ENCODE measurements at places on chromosomes 6 and 20.

DNA sequence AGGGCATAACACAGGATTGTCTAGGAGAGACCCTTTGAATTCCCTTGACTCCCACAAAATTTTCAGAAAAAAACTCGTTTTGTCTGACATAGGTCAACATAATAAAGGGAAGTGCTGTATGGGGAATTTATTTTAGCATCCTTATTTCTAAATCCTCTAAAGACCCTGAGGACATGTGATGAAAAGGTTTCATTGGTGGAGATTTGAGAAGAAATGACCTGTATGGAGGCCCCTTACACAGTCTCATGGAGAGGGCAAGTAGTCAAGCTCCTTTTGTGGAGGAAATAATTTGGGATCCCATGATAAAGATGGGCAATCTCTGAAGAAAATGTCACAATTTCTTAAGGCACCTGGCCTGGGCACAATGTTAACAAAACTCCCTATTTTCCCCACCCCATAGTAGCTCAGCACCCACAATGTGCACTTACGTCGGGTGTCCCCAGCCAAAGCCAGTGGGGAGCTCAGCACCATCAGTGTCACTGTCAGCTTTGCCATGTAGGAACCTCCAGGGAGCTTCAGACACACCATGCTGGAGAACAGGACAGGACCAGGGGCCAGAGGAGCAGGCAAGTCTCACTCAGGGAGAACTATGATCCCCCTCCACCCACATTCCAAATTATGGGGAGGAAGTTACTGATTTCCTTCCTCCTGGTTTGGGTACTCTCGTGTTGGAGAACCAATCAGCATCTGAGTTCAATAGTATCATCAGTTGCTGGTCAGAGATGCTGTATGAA, at the start of gene HLA-DRB5:
TSS of gene HLA-DRB5 (minus strand) at position 591 of the 734 bp plus-strand sequence. CDS start at position 528, 63 bp downstream.
- H3K36me3 ChIP-seq, result peaks cover 6% of the 10 kb centered on the region
- DNase-seq, result peak; percentile 53
- H3K27ac ChIP-seq, result peak within 1 kb of the TSS; percentile 91
- H3K27me3 ChIP-seq, result no peaks in the 10 kb centered on the region

GRCh38 chr6:163984124-163984936, 569.8 kb downstream of the QKI start:
- no peaks in the 10 kb centered on the region for H3K27me3 ChIP-seq
- no peaks in the 10 kb centered on the region for H3K36me3 ChIP-seq
- no peak overlapping the region for H3K4me3 ChIP-seq
- DNase-seq, result no peak
- H3K27ac ChIP-seq, result no peak overlapping the region
- peaks cover 9% of the 10 kb centered on the region for H3K4me1 ChIP-seq

DNA sequence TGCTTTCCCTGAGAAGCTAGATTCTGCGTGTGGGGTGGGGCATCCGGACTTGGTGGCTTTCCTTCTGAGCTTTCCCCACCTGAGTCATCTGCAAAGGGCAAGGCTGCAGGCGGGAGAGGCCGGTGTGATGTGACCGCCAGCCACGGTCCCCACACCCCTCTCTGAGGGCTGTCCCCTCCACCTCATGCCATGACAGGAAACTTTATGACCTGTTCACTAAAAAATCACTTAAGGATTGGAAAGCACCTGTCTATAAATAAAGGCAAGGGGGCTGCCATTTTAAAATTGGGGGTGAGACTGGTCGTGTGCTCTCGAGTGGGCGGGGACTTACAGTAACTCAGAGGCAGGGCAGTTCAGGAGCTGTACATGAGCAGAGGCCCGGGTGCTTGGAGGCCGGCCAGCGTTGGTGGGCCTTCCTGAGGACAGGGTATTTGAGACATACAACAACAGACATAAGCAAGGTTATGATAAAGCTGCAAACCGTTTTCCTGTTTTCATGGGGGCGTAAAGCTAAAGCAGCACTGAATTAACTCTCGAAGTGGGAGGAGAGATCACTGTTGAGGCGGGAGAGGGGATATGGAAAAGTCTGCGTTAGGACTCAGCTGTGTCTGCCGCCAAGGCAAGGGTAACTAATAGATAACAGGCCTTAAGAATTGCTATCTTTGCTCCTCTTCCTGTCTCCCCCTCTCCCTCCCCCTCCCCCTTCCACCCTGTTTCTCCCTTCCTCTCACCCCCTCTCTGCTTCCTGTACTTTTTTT, 16.1 kb upstream of the SERPINB1 start:
- H3K4me1 ChIP-seq, result peaks cover 83% of the 10 kb centered on the region
- peak; percentile 24 for DNase-seq
- peaks cover 29% of the 10 kb centered on the region for H3K36me3 ChIP-seq
- H3K4me3 ChIP-seq, result peak overlapping the region; percentile 69

DNA sequence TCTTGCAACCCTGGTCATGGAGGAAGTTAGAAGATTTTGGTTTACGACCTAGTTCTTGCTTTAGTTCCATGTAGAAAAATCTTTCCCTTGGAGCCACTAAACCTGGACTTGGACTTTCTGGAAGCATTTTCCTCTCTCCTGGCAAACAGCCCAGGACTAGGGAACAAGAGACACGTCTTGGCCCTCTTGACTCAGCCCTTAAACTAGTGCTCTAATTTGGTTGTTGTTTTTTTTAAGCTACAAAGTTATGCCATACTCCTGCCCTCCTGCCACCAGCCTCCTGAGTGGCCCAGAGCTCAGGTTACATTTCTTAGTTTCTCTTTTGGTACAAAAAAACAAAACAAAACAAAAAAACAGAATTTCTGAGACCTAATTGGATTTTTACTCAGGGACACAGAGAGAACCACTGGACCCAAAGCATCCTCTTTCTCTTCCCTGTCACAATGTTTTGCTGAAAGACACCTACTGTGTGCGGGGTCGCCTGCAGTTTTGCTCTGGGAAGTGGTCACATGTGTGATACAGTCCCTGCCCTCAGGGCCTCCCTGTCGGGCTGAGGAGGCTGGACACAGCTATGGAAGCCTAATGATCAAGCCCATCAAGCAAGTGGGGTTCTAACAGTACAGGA, 32.3 kb upstream of the SCUBE3 start:
- peaks cover 48% of the 10 kb centered on the region for H3K27me3 ChIP-seq
- DNase-seq, result no peak
- no peak overlapping the region for H3K4me3 ChIP-seq
- H3K27ac ChIP-seq, result no peak overlapping the region
- H3K4me1 ChIP-seq, result no peaks in the 10 kb centered on the region

DNA sequence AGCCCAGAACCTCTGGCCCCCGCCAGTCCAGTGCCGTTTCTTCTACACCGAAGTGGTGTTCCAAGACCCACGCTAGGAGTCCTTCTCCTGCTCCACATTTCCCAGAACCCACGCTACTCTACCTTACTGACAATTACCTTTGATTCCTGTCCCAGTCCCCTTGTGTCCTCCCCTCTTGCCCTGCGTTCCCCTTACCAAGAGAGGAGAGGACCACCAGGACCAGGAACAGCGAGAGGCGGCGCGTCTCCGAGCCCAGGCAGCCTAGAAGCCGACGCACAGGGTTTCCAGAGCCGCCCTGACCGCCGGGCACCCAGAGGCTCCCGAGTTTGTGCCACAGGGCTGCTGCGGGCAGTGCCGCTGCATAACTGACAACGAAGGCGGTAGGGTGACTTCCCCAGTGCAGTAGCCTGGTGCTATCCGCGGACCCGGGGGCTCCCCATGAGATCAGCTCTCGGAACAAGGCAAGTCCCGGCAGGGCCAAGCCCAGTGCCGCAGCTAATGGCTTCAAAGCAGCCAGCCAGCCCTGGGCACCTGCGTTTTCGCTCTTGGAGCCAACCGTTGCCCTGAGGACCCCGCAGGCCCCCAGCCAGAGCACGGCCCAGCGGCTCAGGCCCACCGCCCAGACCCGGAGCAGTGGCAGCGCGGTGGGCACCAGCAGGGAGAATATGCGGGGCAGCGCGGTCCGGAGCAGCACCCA, 512 bp downstream of the TAP1 start:
- H3K27me3 ChIP-seq, result no peaks in the 10 kb centered on the region
- peak overlapping the region; percentile 97 for H3K4me3 ChIP-seq
- peaks cover 74% of the 10 kb centered on the region for H3K4me1 ChIP-seq
- H3K27ac ChIP-seq, result peak overlapping the region; percentile 99

DNA sequence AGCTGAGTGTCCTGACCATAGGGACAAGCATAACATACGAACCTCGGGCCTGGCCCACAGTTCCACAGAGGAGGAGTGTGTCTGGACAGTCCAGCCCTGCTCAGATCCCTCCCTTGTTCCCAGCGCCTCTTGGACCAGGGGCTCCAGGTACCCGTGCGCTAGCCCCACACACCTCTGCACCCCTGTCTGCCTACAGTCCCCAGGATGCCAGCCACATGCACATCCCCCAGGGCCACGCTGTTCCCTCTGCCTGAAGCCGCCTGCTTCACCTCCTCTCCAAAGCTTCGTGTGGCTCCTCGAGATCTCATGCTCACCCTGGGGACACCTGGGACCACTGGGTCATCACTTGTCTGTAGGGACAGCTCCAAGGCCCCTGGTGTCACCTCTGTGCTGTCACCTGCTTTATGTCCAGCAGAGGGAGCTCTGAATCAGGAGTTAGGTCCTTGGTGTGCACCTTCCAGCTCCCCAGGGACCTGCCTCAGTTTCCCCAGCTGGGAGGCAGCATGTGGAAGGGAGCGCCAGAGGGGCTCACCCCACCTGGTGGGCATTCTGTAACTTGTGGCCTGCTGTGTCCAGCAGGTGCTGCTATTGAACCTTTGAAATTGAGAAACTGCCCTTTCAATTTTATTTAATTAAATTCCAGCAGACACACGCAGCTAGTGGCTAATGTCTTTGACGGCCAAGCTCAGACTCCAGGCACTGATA, 7.3 kb upstream of the YTHDF1 start:
- no peaks in the 10 kb centered on the region for H3K27me3 ChIP-seq
- no peaks in the 10 kb centered on the region for H3K4me1 ChIP-seq
- H3K27ac ChIP-seq, result no peak overlapping the region
- no peak overlapping the region for H3K4me3 ChIP-seq
- H3K36me3 ChIP-seq, result no peaks in the 10 kb centered on the region

DNA sequence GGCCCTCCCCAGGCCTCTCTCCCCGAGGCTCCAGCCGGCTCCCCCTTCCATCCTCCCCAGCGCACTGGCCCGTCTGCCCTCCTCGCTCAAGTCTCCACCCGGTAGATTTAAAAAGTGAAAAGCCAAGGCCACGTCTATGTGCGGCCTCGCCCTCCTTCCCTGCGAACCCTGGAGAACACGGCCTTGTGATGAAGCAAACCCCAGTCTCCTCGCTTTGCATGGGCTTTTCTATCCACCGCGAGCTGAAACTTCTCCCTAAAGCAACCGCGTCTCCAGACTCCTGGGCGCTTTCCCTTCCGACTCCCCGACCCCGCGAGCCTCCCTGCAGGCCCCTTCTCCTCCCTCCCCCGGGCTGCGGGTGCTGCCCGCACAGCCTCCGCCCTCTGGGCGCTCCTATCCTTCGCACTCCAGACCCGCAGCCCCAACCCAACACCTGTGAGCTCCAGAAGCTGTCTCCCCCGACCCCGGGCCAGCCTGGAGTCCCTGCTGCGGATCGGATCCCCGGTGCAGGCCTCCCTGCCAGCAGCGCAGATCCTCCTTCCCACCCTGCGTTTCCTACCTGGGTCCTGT, 265.2 kb upstream of the QKI start:
- no peaks in the 10 kb centered on the region for H3K4me1 ChIP-seq
- no peak overlapping the region for H3K27ac ChIP-seq
- H3K27me3 ChIP-seq, result peaks cover 20% of the 10 kb centered on the region
- no peak for DNase-seq
- H3K4me3 ChIP-seq, result no peak overlapping the region
- no peaks in the 10 kb centered on the region for H3K36me3 ChIP-seq

All from central memory CD8-positive, alpha-beta T cell (primary cell).